Esophagus mucosa (tissue), 1 donor: ENCODE measurements at places on chromosomes 16 and 17.

GRCh38 chr17:72865954-72866353 is 226.5 kb downstream of the SLC39A11 start:
- ATAC-seq = no peak

- peak; percentile 62 for ATAC-seq
Measured at GRCh38 chr17:30550512-30551273, 73.5 kb downstream of the GOSR1 start.

- ATAC-seq = no peak
Measured at GRCh38 chr17:28807925-28808634, 34.5 kb downstream of the FAM222B start.

- no peak for ATAC-seq
Measured at GRCh38 chr16:21092951-21093350, 57.7 kb downstream of the DNAH3 start.

DNA sequence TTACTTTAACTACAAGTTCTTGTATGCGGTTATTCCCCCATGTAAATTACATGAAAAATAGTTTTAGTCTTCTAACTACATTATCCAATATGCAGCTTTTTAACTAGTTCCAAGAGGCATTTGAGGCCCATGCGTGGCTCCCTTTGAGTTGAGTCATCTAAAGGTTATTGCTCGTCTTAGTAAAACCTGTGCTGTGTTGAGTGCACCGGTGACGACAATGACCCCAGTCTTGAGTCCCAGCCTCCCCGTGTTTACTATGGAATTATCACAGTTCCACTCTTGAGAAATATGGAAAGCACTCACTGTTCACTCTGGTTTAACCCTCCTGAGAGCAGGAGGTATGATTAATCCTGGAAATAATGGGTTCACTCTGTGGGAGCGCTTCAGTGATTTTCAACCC is 119.2 kb downstream of the PITPNC1 start:
- ATAC-seq = no peak

GRCh38 chr17:83109793-83110645 is 30.6 kb downstream of the METRNL start:
- ATAC-seq = peak; percentile 70

DNA sequence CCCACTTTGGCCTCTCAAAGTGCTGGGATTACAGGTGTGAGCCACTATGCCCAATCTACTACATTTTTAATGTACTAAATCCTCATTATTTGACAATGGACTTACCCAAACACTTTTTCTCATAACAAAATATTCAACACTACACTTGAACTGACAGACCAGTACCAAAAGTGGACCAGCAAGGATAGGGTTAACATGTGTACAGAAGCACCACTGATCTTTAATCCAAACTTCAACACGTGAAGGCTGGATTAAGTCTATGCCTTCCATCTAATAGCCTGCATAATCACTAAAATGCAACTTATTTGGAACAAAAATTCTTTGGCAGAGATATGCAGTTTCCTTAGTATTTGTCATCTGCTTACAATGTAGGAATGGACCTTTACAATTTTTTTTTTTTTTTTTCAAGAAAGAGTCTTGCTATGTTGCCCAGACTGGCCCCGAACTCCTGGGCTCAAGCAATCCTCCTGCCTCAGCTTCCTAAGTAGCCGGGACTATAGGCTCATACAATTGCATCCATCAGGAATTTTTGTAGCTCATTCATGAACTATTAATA is 60.0 kb upstream of the BCAR1 start:
- no peak for ATAC-seq

GRCh38 chr17:34166352-34166751 is 88.7 kb upstream of the CCL2 start:
- ATAC-seq = no peak

GRCh38 chr16:11200592-11200991 is 55.4 kb downstream of the SOCS1 start:
- no peak for ATAC-seq

DNA sequence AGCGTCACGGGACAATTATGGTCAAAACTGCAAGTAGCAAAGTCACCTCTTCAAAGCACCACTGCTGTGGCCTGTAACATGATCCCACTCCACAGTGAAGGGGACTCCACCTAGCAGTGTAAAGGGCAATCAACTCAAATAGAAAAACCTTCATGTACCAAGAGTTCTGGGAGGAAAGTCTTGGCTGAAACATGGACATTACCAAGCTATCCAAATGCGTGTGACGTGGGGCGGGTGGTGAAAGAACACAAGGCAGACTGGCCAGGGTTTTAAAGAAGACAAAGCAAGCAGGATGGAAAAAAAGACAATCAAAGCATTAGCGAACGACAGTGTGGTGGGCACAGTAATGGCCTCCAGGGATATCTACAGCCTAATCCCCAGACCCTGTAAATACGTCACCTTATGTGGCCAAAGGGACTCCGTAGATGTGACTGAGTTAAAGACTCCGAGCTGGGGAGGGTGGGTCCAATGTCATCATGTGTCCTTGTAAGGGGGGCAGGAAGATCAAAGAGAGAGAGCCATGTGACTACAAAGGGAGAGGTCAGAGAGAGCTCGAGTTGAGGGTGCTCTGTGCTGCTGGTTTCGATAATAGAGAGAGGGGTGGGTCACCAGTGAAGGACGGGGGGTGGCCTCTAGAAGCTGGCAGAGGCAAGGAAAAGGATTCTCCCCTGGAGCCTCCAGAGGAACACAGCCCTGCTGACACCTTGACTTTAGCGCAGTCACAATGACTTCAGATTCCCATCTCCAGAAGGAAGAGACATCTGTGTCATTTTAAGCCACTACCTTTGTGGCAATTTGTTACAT is 6.0 kb downstream of the HSDL1 start:
- ATAC-seq = no peak

DNA sequence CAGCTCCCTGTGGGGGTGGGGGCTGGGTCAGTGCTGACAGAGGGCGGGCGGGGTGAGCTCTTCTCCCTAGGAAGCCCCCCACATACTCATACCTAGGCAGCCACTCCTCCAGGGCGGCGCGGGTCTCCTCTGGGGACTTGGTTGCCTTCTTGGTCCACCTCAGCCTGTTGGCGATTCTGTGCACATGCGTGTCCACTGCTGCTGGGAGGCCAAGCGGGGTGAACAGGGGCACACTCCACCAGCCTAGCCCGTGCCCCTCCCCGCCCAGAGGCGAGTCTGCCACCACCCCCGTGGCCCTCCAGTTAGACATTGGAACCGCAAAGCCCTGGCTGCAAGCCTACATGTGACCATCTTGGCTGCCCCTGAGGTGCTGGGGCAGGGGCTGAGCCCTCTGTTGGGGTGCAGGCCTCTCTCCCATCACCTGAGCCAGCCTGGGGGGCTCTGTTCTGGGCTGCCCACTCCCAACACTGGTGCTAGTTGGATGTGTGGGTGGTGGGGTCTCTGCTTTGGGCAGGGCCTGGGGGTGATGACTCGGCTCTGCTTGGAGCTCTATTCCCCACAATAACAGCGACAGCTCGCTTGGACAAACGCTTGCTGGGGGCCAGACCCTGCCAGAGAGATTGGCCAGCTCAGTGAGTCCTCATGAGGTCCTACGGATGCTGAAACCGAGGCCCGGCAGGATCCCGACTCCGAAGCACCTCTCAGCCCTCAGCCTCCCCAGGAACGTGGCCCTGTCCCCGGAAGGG is 7.4 kb downstream of the NTHL1 start:
- ATAC-seq = no peak

DNA sequence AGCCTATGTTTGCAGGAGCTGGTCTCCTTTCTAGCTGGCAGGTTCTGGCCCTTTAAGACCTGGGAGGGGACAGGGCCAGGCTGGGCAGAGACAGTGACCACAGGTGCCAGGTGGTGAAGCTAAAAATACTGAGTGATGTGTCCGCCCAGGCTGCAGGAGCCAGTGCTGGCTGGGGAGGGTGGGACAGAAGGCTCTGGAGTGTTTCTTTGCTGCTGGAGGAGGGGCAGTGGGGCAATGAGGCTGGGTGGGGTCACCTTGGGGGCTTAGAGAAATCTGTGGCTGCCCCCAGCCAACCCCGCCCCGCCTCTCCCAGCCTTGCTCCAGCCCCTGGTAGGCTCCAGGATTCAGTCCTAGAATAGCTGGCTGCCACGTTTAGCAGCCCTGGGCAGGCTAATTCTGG is 30.4 kb upstream of the SBK1 start:
- no peak for ATAC-seq

- no peak for ATAC-seq
Measured at GRCh38 chr16:30184891-30185682, 1.7 kb downstream of the CORO1A start.

- no peak for ATAC-seq
Measured at GRCh38 chr17:41620583-41621434, 3.6 kb downstream of the KRT17 start.

DNA sequence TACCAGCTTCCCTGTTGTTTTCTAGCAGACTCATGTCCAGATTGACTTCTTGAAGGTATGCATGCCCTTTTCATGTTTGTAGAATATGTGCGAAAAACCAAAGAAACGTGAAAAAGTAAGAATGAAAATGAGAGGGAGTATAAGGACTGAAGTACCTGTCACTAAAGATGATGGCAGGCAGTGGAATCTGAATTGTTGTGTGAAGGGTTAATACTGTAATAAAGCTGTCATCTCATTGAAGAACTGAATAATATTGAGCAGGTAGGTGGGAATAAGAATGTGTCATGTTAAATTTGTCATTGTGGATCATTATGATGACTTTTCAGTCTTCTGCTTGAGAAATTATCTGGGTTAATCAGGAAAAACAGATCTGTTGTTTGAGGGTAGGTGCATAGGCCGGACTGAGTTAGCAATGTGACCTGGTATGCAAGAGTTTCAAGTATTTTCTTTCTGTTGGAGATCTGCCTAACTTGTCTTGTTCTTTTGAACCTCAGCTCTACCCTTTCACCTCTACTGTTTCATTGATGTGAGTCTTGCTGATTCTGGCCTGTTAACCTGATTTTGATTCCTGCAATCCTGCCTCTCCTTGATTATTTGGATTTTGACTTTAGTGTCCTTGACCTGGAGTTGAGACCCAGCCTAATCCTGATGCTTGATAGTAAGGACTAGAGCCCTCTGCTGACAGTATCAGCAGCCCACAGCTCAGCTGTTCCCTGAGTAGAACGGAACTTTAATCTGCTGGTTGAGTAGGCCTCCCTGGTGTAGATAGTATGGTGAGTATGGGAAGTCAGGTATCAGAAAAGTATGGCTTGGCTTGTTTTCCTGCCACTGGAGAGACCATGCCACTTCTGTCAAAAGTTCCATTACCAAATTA is 64.6 kb downstream of the MAP2K4 start:
- ATAC-seq = no peak

DNA sequence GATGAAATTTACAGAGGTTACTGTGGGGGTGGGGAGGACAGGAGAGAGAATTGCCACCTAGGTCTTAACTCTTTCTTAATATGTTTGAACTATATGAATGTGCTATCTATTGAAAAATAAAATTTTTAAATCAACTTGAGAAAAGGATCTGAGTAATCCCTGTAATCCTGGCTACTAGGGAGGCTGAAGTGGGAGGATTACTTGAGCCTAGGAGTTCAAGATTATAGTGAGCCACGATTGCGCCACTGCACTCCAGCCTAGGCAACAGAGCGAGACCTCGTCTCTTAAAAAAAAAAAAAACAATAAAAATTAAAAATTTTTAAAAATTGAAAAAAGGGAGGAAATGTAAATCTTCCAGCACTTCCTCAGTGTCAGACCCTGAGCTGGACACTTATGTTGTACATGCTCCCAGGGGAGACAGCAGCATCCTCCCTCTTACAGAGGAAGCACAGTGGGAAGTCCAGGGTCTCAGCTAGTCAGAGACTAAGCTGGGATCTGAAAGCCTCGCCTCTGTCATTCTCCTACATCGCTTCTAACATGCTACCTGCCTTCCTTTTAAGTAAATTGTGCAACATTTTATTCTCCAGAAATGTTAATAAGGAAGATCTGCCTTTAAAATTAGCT is 21.9 kb downstream of the PMM2 start:
- no peak for ATAC-seq

DNA sequence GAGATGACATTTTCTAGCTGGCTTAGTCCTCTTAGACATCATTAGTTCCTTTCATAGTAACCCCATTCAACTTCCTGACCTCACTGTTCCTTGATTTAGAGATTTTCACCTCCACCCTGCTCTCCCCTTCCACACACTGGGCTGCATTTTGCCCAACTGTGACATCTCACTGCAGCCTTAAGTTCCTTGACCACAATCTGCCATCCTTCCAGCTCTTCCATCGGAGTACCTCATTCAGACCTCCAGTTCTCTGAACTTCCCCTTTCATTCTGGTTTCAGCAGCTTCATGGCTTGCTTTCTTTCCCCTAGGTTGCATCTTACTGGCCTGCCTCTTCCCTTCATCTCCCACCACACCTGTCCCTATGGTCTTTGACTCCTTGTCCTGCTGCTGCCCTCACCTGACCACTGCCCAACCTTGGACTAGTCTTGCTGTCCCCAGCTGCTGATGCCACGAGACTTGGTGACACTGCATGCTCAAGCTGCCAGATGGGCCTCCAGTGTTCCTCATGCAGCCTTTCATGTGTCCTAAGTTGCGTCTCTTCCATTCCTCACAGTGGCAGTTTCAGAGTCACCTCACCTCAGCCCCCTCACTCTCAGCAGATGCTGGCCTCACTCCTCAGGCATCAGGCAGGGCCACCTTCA is 40.8 kb downstream of the NUP88 start:
- ATAC-seq = no peak

- no peak for ATAC-seq
Measured at GRCh38 chr16:61892531-61892930, 143.7 kb downstream of the CDH8 start.

- ATAC-seq = no peak
Measured at GRCh38 chr16:66925322-66925840, at the start of gene RRAD. TSS of gene RRAD (minus strand) at chr16:66925535. CDS start at chr16:66925179, 356 bp downstream.

GRCh38 chr16:51524555-51525373 is 373.7 kb upstream of the SALL1 start:
- no peak for ATAC-seq

GRCh38 chr16:63461248-63461841 is 1425.1 kb upstream of the CDH8 start:
- peak; percentile 47 for ATAC-seq

DNA sequence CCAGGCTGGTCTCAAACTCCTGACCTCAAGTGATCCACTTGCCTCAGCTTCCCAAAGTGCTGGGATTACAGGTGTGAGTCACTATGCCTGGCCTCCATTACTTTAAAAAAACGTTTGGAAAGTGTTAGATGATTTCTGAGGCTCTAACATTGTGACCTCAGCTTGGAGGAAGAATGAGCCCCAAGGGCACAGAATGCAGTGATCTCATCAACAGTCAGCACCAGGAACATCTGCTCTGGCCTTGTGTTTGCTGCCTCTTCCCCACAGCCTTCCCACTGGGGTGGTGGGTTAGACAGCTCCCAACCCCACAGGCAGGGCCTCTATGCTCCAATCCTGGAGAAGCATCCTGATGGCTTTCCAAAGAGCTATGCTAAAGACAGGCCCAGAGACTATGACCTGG is 37.7 kb upstream of the SREBF1 start:
- ATAC-seq = no peak
